ENCODE measurements at places on chromosomes 6 and 20.

DNA sequence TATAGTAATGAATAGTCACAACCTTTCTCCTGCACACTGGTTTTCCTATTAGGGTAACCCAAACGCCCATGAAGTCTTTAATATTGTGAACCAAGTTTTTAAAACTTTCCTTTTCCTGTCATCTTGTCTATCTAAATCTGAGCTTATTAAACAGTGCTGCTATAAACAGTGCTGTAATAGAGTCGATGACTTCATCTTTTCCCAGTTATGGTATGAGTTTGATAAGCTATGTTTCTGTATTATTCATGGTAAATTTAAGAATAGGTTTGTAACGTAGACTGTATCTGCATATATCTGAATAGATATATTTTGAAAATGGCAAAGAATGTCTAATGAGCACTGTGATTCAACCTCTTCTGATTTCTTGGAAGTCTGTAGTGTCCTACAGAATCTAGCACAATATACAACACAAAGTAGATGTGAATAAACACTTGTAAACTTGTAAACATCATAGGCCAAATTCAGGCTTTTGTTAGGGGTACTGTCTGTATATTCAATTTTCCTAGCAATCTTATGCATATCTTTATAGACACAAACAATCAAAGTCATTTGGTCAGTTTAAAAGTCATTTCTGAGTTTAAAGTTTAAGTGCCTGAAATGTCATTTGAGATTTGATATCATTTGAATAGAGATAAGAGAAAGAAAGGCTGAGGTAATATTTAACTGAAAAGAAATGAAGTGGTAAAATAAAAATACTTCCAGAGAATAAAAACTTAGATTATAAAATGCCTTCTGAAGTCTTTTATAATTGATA lies 155.5 kb downstream of the PTPRK start:
- no peak for DNase-seq

GRCh38 chr6:64538722-64539121 lies 903.1 kb downstream of the PHF3 start:
- DNase-seq, result no peak

DNA sequence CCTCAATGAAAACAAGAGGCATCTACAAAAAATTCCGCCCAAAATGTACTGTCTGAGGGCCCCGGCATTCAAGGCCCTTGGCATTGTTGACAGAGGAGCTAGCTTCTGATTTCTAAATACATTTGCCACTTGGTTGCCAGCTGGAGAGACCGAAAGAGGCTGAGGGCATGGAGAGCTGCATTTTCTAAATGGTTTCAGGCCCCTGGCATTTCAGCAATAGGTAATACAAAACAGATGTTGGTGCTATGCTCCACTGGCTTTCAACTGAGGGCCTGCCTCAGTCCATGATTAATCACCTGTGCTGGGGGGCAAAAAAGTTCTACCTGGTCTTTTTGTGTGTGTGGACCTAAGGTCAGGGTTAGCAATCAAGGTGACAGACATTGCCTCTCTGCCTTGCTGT lies 79.5 kb upstream of the ISM1 start:
- DNase-seq, result no peak

- DNase-seq, result no peak
Measured at GRCh38 chr6:10421158-10421920, 6.5 kb upstream of the TFAP2A start.

- no peak for DNase-seq
Measured at GRCh38 chr20:63740070-63740626, 572 bp downstream of the SLC2A4RG start.

- no peak for DNase-seq
Measured at GRCh38 chr20:44450903-44451450, 24.7 kb upstream of the TTPAL start.

- DNase-seq, result no peak
Measured at GRCh38 chr6:147061252-147061651, 143.0 kb upstream of the STXBP5 start.

GRCh38 chr6:42429042-42429585 lies 22.6 kb downstream of the TRERF1 start:
- DNase-seq, result no peak
